HTR-8/SVneo (cell line): ENCODE measurements at places on chromosomes 5 and 9.

DNA sequence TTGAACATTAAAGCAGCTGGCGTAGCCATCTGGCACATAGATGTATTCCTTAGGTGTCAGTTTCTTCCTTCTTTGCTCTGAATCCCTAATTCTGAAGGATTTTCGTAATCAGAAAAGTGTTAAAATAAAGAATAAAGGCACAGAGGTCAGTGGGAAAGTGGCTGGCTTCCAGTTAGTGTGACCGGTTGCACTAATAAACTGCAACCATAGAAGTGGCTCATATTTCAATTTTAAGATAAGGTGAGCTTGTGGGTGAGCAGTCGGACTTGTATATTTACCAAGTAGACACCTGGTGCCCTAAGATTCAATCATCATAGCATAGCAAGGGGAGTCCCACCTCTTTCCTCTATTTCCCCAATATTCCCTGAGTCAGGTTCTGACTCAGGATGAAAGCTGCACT lies 459.6 kb downstream of the ACTL7B start:
- DNase-seq = no peak

- no peak for DNase-seq
Observed at GRCh38 chr9:3992924-3993323, 306.9 kb downstream of the GLIS3 start.

GRCh38 chr9:20189871-20190270 lies 401.0 kb upstream of the SLC24A2 start:
- DNase-seq = no peak

GRCh38 chr5:158287643-158288271 lies 428.8 kb upstream of the CLINT1 start:
- DNase-seq = peak; percentile 3

DNA sequence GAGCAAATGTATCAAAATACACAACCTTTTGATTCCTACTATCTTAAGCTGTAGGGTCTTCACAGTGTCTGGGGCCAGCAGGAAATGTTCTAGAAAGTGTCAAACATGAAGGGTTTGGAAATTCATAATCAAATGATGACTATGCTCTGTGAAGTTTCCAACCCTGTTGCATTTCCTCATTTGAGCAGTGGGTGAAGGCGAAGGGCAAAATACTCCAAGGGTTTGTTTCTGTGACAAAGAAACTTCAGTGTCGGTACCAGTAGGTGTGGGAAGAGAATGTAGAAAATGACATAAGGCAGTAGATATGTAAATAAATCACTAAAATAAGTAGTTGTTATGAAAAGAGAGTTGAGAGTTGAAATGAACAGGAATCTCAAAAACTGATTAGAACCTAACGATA lies 576 bp downstream of the ALDOB start:
- DNase-seq = no peak

- no peak for DNase-seq
Observed at GRCh38 chr9:16039988-16040761, 487.3 kb downstream of the CCDC171 start.

- no peak for DNase-seq
Observed at GRCh38 chr5:95620030-95620869, at the start of gene GPR150. Gene GPR150, plus strand, starts transcription at chr5:95620087. Its CDS starts 189 bp downstream, at chr5:95620276.

- no peak for DNase-seq
Observed at GRCh38 chr5:124580925-124581737, 165.3 kb downstream of the ZNF608 start.

- no peak for DNase-seq
Observed at GRCh38 chr9:137350696-137351584, 48.9 kb upstream of the NRARP start.

GRCh38 chr5:112390327-112390726 lies 28.8 kb downstream of the EPB41L4A start:
- no peak for DNase-seq

GRCh38 chr5:59464969-59465368 lies 428.6 kb downstream of the PDE4D start:
- DNase-seq = no peak

GRCh38 chr5:133669472-133669871 lies 57.1 kb upstream of the FSTL4 start:
- DNase-seq = no peak

- no peak for DNase-seq
Observed at GRCh38 chr5:138643040-138643791, 68.0 kb upstream of the HSPA9 start.

- DNase-seq = no peak
Observed at GRCh38 chr9:104948277-104948676, 20.3 kb upstream of the ABCA1 start.

DNA sequence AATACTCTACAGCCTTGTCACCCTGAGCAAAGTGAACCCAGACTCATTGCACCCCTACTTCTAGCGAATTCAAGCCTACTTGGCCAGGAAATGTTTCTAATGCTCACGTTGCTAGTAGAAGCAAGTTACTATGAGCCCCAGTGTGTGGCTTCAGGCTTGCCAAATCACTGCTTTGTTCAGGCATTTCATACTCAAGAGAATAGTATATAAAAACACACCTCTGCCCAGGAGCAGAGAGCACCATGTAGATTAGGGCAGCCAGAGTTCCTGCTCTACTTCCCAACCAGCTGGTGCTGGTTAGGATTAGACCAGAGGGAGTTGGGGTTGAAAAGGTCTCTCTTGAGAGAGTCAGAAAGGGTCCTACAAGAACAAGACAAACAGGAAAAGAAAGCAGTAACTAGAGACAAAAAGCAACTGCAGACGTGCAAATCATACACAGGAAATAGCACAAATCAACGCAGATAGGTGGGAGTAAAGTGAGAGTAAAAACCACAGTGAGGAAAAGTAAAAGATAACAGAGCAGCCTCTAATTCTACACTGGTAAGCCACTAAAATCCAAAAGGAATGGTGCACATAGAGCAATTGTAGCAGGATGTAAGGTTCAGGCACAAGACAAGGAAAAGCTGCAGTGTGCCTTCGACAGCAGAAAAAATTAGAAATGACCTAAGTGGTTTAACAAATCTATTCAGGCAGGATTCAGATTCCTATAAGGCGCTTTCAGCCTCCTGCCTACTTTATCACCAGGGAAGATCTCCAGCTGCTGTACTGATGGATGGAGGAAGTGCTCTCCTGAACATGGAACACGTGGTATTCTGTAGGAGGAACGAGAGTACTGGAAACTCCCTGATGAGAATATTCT lies 49.6 kb upstream of the KIF2A start:
- no peak for DNase-seq

DNA sequence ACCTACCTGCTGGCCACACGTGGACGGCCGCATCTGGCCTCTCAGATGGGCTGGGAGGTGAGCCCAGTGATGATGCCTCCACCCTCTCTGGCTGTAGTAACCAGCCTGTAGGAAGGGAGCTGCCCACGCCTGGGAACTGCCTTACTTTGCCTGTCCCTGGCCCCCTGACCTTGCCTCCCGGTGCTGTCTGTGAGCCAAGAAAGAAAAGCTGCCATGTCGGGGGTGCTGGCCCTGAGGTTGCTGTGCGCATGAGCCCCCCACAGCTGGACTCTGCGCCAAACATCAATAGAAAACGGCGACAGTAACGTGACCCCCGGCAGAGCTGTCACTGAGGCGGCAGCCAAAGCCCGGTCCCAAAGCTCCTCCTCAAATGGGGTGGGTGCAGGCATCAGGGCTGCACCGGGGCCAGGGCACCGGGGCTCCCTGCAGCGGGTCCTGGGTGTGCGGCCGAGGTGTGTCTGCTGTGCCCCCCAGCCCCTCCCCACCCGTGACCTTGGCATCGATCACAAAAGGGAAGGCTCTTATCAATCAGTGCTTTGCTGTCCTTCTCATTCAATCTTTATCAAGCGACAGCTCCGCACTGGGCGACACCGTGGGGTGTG lies 15.3 kb upstream of the SLC9A3 start:
- DNase-seq = no peak

DNA sequence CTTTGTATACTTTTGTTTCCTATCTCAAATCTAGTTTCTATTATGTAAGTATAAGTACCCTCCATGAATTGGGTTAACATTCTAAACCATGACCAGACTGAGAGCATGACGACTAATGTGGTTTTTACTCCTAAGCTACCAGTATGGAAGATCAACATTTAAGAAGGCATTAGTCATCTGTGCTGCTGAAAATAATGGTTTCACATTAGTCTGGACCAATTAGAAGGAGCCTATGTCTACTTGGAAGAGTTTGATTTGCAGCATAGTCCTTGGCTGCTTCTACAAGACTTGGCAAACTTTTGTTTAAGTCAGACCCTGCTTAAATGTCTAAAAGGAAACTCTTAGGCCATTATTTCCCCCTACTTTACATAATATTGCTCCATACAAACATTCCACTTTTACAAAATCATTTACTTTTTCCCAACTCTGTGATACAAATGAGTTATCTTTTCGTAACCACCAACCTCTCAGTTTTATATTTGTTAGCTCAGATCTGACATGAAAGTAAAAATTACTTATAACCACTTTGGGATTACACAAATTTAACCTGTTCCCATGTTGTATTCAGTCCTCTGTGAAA lies 186.7 kb downstream of the COMMD10 start:
- DNase-seq = no peak

DNA sequence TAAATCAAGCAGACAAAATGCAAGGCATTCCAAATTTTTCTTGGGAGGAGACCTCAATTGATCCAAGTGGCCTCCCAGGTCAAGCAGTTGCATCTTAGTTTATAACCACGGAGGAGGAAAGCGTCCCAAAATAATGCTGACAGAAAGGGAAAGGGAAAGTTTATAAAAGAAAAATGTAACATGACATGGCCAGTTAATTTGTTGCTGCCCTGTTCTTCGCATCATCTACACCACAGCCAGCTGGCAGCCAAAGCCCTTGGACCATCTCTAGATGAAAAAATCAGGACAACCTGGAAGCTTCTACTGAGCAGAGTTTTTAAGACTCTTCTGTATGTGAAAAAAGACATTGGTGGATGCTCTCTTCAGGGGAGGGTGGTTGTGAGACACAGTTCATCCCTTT lies 128.8 kb upstream of the FBXL7 start:
- no peak for DNase-seq

- DNase-seq = no peak
Observed at GRCh38 chr5:13998254-13998653, 53.8 kb upstream of the DNAH5 start.

DNA sequence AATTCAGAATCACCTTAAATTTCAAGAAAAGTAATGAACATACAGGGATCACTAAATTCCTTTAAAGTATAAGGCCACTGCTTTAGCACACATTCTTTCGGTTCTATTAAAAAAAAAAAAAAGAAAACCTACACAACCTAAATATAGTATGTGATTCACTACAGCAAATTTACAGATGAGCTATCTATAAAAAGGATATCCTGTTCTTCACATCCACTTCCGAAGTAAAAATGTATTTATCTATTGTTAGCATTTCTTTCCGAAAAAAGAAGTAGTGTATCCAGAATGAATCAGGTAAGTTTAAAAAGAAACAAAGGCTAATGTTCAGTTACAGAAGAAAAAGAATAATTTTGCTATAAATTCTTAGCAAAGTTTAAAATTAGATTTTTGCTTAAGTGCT lies 70.2 kb downstream of the ECPAS start:
- DNase-seq = no peak

DNA sequence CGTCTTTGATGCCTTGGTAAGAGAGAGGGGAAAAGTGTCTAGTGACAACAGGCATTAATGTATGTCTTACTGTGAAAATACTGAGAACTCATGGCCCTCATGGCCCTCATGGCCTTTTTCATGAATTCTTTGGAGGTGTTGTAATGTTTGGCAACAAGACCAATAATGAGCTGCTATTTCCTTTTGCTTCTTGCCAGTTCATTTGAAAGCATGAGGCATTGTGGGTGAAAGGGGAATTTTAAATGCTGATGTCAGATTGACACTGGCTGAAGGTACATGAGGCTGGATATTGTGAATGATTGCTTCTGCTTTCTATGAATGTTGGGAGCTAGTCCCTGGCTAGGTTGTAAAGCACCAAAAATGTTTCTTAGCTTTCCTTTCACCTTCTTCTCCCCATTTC lies 79.2 kb downstream of the DOCK2 start:
- DNase-seq = no peak

DNA sequence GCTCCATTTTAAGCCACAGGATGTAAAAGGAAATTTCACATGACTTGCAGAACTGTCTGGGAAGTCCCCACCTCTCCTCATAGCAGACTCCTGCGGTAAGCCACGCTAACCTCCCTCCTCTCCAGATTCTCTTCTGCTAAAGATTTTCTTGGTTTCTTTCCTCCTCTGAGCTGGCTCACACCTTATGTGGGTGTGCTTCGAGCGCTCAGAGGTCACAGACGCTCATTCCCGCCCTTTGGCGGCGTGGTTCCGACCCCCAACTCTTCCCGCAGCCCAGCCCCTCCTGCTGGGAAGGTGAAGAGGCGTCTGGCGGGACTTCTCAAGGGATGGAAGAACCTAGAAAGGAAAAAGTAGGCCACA lies 32.9 kb upstream of the CDK20 start:
- DNase-seq = no peak

GRCh38 chr5:5638211-5638610 lies 215.7 kb downstream of the ICE1 start:
- DNase-seq = no peak

DNA sequence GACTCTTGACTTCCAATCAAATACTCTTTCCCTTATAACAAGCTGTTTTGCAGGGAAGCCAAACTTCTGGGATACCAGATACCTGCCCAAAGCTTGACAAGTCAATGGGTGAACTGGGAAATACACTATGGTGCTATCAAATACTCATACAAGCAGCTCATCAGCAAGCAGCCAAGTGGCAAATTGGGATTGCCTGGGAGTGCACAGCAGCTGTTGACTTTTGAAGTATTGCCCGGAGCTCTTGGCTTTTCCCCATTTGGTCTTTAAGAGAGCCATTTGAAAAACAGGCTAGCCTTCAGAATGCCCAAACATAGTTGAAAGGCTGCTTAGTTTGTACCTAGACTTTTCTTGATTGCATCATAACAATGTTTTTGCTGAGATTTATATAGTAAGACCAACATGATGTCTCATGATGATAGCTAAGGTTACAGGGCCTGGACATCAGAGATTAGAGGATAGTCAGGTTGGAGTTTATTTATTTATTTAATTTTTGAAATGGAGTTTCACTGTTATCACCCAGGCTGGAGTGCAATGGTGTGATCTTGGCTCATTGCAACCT lies 210.1 kb upstream of the ZNF608 start:
- no peak for DNase-seq

GRCh38 chr5:170626507-170627150 lies 122.8 kb downstream of the KCNIP1 start:
- DNase-seq = no peak
